ENCODE measurements at places on chromosomes 12 and 14. TPM values are rescaled to one million over a fixed set of nuclear protein-coding genes. Genes with fewer than 3 reads are reported as not detected.

RNFT2 gene
- polyA plus RNA-seq = 4.2 TPM

SLCO1B1 gene
- not detected for polyA plus RNA-seq

CMKLR1 gene
- polyA plus RNA-seq = 13.1 TPM

TOMM20L gene
- polyA plus RNA-seq = 2.2 TPM

KLRG1 gene
- 1.1 TPM for polyA plus RNA-seq

HOXC11 gene
- polyA plus RNA-seq = not detected

C1S gene
- polyA plus RNA-seq = 127 TPM

MFAP5 gene
- 0.69 TPM for polyA plus RNA-seq

NINJ2 gene
- 3.1 TPM for polyA plus RNA-seq

PLD4 gene
- 5.1 TPM for polyA plus RNA-seq

SERPINA6 gene
- 0.17 TPM for polyA plus RNA-seq

Data from left lung (tissue), 14 donors.